WERI-Rb-1 (cell line): ENCODE measurements at places on chromosomes 7 and 10.

DNA sequence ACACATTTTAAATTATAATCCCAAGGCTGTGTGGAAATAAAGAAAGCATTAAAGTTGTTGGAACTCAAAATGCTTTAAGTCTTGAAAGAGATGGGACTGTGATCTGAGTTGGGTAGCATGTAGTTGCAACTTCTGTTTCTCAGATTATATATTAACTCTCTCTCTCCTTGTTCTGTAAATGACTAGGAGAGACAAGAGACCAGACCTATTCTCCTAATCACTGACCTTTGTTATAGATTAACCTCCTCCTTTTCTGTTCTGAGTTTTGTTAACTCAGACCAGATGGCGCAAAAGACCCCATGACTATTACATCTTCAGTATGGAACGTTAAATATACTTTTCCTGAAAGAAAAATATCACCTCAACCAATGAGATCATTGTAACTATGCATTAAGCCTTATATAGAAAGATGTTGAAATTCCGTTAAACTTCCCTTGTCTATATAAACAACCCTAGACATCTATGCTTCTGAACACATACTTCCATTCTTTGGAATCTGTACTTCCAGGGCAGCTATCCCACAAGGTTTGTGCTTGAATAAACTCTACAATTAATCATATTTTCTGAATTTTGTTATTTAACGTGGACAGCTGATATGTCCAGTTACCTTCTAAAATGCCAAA, 143.5 kb upstream of the TRIM24 start:
- no peak for DNase-seq

- DNase-seq, result no peak
Measured at GRCh38 chr7:66804001-66804400, 63.5 kb downstream of the RABGEF1 start.

DNA sequence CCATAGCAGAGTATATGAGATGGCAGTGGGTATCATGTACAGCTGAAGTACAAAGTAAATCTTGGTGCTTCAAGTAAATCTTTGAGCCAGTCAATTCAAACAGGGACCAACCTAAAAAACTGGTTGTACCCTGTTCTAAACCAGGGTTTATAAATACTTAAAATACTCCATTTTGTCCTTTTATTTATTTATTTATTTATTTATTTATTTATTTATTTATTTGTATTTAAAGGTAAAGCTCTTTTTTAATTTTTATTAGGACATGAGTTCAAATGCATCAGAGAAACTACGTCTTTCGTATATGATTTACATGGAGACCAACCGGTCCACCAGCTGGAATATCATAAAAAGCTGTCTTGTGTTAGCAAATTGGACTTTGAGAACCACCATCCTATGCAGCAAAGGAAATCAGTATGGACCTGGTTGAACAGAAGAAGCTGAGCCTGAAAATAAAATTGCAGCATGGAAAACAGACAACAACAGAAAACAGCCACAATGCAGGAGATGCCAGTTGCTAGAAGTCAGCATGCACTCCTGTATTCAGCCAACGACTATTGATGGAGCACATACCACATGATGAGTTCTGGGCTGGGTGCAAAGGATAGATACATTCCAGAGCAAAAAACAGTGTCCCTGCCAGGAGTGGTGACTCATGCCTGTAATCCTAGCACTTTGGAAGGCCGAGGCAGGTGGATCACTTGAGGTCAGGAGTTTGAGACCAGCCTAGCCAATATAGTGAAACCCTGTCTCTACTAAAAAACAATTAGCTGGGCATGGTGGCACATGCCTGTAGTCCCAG, 60.0 kb downstream of the PLXNA4 start:
- no peak for DNase-seq

DNA sequence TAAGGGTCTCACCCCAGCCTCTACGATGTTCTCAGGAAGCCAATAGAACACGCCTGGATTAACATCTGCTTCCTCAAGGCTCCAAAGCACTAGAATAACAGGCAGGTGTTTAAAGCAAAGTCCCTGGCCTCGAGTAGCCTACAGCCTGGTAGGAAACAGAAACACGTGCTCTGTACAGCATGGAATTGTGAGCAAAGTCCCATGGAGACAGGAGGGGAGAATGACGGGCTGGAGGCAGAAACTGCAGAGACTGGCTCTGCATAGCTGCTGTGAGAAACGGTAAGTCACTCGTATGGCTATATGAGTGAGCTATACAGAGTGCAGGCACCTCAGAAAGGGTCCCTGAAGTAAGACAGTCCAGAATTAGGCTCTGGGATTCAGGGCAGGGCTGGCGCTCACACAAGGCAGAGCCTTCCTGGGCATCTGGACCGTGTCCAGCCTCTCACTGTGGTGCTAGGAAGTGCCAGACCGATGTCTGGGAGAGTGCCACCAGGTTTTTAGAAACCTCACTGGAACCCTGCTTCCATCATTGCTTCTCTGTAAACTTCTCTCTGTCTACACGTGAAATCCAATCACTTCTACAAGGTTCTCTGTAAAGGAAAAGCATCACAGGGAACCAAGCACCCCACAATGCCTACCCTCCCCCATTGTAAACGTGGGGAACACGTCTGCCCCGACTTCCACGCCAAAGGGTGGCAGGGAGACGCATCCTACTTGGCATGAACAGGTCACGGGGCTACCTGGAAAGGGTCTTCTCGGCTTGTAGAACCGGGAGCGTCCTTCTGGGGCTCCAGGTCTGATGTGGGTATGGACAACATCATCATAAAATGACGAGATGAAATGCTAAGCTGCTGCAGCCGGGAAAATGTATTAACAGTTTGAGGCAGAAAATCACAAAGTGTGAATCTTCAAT, 38.8 kb upstream of the SHH start:
- no peak for DNase-seq

- DNase-seq, result no peak
Measured at GRCh38 chr7:152760854-152761748, 1.5 kb downstream of the ACTR3B start.

DNA sequence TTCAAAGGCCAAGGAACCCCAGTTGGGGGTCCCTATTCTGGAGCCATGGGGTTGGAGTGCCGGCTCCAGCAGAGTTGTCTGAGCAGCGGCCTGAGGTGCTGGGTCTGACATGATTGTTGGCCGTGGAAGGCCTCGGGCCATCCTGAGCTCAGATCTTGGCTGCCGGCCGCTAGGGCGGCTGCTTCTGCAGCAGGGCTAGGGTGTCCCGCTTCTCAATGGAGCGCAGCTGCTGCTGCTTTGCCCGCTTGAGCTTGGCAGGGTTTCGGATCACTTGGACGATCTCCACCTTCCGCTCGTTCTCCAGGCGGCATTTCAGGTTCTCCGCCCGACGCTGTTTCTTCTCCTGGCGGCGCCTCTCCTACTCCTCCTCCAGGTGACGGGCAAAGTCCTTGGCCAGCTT, 171.1 kb downstream of the HIBADH start:
- DNase-seq, result no peak

DNA sequence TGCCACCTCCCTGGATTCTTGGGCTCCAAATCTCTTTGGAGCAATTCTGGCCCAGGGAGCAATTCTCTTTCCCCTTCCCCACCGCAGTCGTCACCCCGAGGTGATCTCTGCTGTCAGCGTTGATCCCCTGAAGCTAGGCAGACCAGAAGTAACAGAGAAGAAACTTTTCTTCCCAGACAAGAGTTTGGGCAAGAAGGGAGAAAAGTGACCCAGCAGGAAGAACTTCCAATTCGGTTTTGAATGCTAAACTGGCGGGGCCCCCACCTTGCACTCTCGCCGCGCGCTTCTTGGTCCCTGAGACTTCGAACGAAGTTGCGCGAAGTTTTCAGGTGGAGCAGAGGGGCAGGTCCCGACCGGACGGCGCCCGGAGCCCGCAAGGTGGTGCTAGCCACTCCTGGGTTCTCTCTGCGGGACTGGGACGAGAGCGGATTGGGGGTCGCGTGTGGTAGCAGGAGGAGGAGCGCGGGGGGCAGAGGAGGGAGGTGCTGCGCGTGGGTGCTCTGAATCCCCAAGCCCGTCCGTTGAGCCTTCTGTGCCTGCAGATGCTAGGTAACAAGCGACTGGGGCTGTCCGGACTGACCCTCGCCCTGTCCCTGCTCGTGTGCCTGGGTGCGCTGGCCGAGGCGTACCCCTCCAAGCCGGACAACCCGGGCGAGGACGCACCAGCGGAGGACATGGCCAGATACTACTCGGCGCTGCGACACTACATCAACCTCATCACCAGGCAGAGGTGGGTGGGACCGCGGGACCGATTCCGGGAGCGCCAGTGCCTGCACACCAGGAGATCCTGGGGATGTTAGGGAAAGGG, 913 bp downstream of the NPY start:
- DNase-seq, result peak; percentile 16

DNA sequence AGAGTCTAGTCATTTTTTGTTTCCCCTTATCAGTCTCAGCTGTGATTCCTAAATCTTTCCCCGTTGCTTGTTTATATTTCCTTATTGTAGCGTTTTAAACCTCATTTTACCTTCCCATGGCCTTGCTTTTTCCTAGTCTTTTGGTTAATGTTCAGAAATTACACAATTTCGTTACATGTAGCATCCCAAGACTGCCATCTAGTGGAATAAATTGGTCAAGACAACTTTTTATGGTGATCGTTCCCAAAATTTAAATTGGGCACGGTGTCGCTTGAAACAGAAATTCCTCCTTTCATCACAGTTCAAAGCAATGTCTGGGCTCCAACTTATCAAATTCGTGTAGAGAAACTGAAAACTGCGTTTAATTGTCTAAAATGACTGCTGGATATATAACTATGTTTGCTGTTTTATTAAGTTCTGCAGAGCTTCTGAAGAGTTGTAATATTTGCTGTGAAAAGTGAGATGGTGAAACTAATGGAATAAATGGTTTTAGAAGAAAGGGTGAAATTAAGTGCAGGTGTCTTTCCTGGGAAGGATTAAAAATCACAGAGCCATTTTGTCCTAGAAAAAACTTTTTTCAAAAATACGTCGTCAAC, 370.2 kb downstream of the PHF14 start:
- no peak for DNase-seq

DNA sequence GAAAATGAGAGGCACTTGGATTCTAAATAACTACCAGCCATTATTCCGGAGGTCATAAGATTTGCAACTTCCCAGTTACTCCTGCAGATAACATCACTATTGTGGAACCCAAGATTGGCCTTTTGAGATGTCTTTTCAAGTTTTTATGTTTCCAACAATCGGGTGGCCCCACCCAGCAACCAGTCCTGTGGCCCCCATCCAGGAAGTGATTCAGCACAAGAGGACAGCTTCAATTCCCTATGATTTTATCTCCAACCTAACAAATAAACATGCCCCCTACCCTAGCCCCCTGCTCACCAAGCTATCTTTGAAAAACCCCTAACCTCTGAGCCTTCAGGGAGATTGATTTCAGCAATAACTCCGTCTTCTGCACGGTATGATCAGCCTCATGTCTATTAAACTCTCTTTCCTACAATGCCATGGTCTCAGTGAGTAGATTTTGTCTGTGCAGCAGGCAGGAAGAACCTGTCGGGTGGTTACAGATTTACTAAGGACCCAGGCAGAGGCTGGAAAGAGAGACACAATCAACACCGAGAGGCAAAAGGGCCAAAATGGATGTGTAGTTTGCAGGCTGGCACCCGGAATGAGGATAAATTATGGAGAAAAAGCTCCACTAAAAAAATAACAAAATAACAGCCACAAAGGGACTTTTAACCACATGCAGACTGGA, 83.9 kb upstream of the UNC5B start:
- no peak for DNase-seq

DNA sequence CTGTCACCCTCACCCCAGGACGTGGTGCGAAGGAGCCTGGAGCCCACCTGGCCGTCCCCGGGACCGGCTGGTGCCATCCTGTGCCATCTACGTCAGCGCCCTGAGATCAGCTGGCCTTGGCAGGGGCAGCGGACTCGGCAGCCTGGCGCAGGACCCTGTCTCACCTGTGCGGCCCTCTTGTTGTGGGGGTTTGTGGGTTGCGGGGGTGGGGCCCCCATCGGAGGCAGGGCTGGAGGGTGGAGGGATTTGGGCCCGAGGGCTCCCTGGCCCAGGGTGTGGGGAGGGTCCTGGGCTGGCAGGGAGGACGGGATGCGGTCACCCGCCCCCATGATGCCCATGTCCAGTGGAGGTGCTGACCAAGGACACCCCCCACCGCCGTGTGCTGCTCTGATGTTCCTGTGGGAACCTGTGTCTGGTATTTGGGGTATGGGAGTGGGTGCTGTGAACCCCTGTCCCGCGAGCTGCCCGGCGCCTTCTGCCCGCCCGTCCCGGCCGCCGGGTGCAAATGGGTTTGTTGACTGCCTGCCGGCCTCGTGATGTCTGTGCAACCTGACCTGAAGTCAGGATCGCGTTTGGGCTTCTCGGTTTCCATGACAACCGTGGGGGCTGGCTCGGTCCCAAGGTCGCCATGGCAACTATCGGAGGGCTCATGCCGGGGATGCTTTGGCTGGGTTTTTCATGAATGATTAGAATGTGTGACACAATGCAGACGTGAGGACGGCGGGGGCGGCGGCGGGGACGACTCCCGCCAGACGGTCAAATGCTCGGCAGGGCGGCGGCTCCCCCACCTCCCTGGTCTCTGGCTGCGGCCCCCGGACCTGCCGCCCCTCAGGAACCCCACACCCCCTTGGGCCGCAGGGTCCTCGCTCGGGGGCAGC, 7.3 kb downstream of the MAFK start:
- DNase-seq, result no peak

DNA sequence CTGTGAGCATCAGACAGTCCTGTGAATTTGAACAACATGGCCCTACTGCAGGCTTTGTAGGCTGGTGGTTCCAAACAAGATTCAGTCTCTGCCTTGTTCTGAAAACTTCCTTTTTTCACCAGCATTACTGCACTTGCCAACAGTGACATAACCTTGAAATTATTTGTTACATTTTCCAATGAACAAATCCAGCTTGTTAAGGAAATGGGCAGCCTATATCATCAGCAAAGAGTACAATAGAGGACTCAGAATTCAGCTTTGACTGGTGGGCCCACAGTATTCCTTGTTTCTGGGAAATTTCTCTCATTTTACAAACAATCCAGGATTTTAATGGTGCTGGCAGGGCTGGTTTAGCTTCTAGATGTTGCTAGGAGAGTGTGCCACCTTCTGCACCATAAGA, 703.7 kb upstream of the FZD8 start:
- no peak for DNase-seq

DNA sequence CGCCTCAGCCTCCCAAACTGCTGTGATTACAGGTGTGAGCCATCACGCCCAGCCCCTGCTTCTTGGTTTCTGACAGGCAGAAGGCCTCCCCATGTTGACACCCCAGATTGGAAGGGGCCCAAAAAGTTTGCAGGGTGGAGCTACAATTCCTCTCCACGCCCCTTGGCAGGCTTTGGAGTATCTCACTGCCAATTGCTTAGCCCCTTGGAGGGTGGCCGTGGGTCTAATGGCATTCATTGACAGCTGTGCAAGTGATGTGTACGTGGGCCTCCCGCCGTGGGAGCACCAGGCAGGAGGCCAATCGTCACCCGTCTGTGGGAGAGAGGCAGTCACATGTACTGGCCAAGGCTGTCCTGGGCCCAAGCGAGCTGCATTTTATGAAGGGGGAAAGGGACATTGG, 73.7 kb upstream of the PPIF start:
- DNase-seq, result no peak

GRCh38 chr7:20545016-20545415, 70.5 kb upstream of the ABCB5 start:
- no peak for DNase-seq

DNA sequence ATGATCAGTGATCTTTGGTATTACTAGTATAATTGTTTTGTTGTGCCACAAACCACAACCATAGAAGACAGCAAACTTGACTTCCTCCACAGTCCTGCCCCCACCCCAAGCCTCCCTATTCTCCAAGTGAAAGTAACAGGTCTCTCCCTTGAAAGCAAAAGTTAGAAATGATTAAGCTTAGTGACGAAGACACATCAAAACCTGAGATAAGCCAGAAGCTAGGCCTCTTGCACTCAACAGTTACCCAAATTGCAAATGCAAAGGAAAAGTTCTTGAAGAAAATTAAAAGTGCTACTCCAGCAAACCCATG, 7.5 kb downstream of the SAR1A start:
- DNase-seq, result no peak

- DNase-seq, result no peak
Measured at GRCh38 chr7:36348256-36348655, 41.4 kb upstream of the ANLN start.
